Kidney glomerular epithelial cell (primary cell): ENCODE measurements at places on chromosomes 12 and 14.

DNA sequence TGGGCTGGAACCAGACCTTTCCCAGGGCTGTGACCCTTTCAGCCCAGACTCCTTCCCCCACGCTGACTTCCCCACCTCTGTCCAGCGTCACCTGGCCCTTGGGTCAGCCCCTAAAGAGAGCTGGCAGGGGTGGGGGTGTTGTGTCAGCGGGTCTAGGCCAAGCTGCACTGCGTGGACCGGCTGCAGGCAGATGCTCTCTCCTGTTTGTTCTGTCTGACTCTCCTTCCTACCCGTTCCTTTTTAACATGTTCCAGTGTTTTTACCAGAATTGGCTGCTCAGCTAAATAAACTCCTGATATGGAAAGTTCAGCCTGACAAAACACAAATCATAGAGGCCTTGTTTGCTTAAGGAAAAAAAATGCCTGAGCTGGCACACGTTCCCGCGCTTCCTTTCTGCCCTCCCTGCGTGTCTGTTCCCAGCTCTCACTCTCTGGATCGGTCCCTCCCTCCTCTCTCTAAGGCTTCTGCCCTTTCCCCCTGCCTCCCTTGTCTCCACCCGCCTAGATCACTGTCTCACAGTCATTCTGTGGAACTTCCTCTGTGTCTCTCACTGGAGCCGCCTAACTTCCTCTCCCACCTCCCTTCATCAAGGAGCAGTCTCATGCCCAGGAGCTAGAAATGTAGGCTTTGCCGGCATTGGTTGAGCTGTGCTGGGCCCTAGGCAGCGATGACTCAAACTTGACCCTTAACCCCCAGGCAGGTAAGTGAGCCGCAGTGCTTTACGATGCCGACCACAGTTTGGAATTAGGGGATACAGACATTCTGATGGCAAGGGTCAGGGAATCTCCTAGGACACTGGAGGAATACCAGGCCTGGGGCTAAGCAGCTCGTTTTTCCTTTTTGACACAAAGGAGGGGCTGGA lies 15.5 kb upstream of the MLXIP start:
- peak; percentile 92 for DNase-seq

GRCh38 chr12:31518680-31519227 lies 72.2 kb downstream of the DENND5B start:
- DNase-seq, result peak; percentile 94

DNA sequence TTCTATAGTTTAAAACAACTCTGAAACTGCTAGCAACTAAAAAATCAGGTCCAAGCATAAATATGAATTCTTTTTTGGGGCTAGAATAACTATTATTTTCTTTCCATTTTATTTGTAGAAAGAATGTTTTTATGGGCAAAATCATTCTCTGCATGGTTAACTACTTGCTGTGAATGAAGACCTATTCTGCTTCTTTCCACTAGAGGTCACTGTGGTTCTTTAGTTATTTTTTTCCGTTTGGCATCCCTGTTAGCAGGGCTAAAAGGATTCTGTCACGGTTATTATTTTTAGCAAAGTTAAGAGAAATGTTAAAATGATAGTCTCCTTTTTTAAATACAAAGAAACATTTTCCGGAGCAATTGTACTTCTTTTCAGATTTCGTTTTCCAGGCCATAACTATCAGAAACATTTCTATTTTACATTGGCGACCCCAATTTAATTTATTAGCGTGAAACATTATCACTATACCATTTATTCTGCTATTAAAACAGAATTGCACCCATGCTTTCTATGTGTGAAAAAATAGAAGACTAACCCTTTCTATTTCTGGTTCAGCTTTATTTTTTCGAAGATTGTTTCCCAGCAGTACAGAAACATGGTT lies 404.8 kb downstream of the ATP23 start:
- DNase-seq, result peak; percentile 63

- no peak for DNase-seq
These were observed 57.2 kb downstream of the LTBP2 start for GRCh38 chr14:74554742-74555362.

DNA sequence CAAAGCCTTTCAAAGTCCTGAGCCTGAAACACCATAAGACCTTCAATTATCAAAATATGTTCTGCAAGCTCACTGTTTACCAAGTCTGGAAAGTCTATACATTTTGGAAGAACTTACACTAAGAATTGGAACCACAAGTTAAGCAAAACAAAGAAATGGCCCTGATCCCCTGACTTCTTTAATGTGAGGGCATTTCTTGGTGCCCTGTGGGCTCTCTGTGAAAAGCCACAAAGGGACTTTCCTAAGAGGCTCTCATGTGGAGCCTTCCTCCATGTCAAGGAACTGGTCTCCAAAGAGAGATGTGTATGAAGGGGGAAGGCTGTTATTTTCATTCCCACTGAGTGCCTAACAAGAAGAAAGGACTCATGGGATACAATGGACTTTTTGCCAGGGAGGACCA lies 13.5 kb upstream of the MYH6 start:
- no peak for DNase-seq

DNA sequence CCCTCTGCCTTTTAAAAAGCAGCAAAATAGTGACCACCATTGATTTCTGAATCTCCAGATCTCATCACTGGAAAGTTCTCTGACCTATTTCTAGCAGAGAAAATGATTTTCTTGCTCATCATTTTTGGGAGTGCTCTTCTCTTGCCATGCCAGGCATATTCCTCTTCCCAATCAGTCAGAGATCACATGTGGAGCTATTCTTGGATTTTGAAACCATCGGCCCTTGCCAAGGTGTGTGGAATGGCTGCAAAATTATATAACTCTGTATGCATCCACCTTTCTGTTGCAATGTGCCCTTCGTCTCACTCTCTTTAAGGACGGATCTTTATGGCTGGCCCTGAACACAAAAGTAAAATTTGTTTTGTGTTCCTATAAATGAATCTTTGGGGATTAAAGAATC lies 25.5 kb upstream of the LDHB start:
- no peak for DNase-seq

DNA sequence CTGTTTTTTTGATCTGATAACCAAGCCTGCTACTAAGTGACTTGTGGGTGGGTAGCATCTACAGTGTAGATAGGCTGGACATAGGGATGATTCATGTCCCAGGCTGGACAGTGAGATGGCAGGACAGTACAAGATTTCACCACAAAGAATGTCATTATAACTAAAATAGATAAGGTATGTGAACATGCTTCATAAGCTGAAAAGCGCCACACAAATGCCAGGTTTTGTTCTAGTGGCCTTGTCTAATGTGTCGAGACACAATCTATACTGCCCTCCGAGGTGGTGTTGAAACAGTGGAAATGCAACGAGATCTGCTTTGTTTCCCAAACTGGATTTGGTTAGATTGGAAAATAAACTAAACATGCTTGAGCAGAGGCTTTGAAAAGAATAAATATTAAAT lies 4.4 kb downstream of the LGALS3 start:
- no peak for DNase-seq

DNA sequence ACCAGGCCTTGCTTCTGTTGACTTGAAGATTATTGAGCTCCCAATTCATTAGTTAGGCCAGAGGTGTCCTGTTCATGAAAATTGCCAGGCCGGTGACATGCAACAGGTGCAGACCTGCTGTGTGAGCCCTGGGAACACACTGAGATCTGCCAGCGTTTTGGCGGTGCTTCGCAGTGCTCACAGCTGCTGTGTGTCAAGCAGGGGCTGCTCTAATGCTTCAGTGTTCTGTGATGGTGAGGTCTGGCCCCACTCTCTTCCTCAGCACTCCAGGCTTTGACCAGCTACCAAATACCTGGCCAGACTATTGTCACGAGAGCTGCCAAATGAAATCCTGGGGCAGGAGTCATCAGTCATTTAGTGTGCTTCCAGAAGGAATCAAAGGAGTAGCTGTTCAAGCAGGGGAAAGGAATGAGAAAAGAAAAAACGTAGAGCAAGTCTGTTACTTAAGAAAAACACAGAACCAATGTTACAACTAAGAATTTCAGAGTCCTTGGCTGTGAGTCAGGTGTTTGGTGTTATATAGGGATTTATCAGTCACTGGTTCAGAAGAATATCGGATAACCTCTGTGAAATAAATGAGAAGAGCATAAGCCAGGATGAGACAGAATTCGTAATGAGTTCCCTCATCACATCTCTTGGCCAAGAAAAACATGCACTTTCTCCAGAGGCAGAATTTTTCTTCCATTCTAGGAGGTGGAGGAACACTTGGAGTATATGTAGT lies 150.8 kb downstream of the FBXL14 start:
- DNase-seq, result peak; percentile 95

DNA sequence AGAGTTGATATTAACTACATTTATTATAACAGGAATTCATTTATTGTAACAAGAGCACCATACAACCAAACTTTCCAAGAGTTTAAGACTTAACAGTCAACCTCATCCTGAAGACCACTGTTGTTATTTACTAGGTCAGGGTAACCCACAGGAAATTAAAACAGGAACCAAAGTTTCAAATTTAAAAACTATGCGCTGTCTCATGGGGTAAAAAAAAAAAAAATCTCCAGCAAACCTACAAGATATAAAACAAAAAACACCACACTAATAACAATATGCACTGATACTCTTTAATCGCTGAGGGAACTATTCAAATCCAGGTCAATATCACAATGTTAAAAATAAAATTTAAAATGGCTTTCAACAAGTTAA lies 44.5 kb downstream of the FOXN3 start:
- DNase-seq, result no peak

GRCh38 chr12:69123919-69124638 lies 115.3 kb upstream of the CPSF6 start:
- DNase-seq, result no peak

- no peak for DNase-seq
These were observed 16.2 kb upstream of the IGF1 start for GRCh38 chr12:102496591-102496990.

- no peak for DNase-seq
These were observed 43.5 kb downstream of the NEUROD4 start for GRCh38 chr12:55063291-55063690.

- DNase-seq, result no peak
These were observed 79.8 kb upstream of the TSPAN11 start for GRCh38 chr12:30846776-30847175.

GRCh38 chr12:107131832-107132616 lies 38.7 kb upstream of the CRY1 start:
- DNase-seq, result peak; percentile 72

DNA sequence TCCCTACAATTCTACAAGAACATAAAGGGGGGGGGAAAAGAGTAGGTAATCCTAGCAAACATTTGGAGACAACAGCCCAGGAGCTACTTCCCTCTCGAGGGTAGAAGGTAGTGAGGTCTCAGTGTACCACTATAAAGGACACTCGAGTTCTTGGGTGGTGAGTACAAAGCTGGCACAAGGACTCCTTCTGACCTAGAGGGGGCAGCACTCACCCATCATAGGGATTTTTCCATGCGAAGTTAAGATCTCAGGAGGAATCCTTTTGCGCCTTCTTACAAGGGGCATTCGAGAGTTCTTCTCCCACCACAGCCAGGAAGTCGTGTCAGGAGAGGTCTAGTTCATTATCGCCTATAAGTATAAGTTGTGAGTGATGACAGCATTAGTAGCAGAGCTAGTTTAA lies 200.2 kb upstream of the RBM19 start:
- DNase-seq, result no peak

- DNase-seq, result peak; percentile 44
These were observed 19.6 kb downstream of the ACVR1B start for GRCh38 chr12:51970904-51971646.

GRCh38 chr12:64911912-64912311 lies 87.5 kb downstream of the TBC1D30 start:
- no peak for DNase-seq

DNA sequence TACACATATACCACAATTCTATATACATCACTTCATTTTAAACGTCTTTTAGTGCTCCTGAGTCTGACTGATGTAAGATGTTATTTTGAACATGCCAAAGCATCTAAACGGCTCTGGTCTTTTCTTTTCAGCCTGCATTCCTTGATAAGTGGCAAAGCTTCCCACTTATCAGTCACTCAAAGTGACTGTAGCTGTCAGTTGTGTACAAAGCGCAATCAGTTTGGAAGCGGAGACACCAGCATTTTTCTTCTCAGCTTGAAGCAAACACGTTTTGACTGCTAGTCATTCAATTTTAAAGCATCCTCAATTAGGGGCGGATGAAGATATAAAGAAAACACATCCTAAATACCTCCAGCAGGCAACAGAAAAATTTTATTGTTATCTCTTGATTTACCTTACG lies 226.8 kb downstream of the SOX5 start:
- no peak for DNase-seq

GRCh38 chr12:46214668-46215436 lies 54.0 kb downstream of the SLC38A1 start:
- no peak for DNase-seq

- no peak for DNase-seq
These were observed 732 bp downstream of the ZNF664 start for GRCh38 chr12:123973552-123974341.

DNA sequence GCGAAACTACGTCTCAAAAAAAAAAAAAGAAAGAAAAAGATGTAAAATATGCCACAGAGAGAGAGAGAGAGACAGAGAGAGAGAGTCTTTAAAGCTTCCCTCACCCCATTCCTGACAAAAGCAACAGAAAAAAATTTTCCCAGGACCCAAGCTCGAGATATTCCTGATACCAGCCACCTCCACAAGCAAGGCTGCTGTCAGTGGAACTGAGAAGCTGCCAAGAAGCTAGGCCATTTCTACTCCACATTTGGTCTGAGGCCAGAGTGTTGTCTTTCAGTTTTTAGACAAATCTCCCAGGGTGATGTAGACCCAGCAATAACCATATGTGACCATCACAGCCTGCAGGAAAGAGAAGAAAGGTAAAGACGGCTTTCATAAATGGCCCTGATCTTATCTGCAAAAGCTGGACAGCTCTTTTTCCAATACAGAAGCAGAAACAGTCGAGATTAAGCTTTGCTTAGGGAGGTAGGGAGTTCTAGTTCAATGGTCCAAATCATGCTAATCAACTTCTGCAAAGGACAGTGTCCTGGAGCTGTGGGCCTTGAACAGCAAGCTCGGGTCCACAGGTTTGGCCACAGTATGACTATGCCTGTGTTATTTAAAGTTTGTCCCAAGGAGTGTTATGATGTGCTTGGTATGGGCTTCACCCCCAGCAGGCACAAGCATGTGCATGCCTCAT lies 130.3 kb upstream of the NUDT4 start:
- no peak for DNase-seq

- no peak for DNase-seq
These were observed 41.2 kb upstream of the FKBP4 start for GRCh38 chr12:2753536-2753935.

DNA sequence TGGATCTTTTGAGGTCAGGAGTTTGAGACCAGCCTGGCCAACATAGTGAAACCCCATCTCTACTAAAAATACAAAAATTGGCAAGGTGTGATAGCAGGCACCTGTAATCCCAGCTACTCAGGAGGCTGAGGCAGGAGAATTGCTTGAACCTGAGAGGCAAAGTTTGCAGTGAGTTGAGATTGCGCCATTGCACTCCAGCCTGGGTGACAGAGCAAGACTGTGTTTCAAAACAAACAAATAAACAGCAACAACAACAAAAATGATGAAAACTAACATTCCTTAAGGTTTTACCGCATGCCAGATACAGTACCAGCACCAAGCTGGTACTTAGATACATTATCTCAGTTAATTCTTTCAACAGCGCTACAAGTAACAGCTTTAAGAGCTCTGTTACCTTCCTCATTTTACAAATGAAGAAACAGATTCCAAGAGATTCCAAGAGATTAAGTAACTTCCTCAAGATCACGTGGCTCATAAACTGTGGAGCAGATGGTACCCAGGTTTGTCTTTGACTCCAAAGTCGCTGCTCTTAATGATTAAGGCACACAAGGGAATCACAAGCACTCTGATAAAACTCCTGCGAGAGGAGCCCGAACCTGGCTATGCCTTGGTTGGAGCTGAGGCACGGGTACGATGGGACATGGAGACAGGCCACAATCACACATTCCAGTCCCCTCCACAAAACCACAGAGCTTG lies 17.7 kb upstream of the PLEK2 start:
- no peak for DNase-seq

GRCh38 chr12:47801170-47801903 lies 18.4 kb downstream of the HDAC7 start:
- peak; percentile 32 for DNase-seq
